Kidney (tissue), 22 donors: ENCODE measurements at places on chromosomes 6 and 20. TPM values are rescaled to one million over a fixed set of nuclear protein-coding genes. Genes with fewer than 3 reads are reported as not detected.

GRCh38 chr6:35905841-35906498 is 14.9 kb downstream of the SRPK1 start:
- DNase-seq: no peak

GRCh38 chr20:44759595-44759994 is 13.9 kb downstream of the KCNK15 start:
- DNase-seq: no peak

GRCh38 chr20:14879839-14880238 is 542.4 kb upstream of the FLRT3 start:
- no peak for DNase-seq

DNA sequence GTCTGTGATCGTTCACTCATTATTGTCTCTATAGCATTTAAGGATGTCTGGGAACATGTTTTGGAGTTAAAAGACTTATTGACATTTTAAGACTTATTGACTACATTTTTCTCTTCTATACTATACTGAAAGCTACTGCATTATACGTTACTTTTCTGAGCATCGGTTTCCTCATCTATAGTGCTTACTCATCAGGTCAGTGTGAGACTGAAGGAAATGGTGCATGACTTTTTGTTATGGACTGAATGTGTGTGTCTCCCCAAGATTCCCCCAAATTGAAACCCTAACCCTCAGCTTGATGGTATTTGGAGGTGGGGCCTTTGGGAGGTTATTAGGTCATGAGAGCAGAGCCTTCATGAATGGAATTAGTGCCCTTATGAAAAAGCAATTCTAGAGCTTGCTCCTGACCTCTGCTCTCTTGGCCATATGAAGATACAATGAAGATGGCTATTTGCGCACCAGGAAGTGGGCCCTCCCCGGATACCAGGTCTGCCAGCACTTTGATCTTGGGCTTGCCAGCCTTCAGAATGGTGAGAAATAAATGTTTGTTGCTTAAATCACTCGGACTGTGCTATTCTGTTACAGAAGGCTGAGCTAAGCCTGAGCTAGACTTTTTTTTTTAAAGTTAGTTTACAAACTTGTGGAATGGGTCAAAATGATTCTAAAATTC is 243.7 kb upstream of the RREB1 start:
- no peak for DNase-seq

DNA sequence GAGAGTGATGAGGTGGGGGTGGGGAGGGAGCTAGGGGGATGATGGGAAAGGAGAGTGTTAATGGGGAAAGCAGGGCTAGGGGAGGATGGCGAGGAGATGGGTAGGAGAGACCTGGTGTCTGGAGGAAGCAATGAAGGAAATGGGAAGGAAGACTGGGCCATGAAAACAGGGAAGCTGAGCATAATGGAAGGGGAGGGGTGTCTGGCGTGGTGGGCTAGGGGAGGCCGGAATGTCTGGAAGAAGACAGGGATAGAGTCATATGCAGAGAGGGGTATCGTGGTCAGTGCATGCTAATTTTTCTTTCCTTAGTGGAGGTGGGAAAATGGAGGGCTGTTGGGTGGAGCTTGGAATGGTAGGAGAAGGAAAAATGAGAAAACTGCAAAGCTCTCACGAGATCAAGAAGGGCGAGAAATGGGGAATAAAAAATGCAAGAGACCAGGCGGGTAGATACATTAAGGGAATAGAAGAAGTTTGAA is 423 bp downstream of the KLHDC3 start:
- peak; percentile 50 for DNase-seq

DNA sequence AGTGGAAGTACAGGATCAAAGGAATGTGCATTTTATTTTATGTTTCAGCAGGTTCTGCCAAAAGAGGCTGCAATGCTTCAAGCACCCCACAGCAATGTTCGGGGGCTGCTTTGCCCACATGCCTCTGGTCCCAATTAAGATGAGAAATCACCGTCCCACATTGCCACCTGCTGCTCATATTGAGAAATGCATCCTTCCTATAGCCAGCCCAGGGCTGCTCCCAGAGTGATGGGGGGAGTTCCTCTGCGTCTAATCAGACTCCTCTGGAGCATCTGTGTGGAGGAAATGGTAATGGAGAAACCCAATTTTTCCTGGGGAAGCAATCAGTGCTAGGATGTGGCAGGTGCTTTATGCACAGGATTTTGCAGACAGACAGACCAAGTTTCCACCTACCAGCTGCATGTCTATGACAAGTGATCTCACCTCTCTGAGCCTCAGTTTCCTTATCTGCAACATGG is 33.7 kb downstream of the PTGIS start:
- peak; percentile 78 for DNase-seq

DNA sequence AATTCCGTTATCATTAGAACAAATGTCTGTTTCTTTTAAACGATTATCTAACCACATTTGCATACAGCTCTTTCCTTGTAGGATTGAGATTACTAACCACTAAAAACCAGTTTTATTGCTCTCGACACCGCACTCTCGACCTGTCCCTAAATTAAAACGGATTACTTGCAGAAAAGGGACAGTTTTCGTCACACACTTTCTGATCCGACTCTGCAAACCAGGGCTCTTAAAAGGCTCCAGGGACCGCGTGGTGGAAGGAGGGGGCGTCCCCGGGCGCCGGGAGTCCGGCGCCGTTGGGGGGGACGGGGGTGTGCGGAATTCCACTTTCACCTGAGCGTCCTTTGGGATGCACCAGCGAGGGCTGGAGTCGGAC is 731 bp downstream of the MAK start:
- no peak for DNase-seq

DNA sequence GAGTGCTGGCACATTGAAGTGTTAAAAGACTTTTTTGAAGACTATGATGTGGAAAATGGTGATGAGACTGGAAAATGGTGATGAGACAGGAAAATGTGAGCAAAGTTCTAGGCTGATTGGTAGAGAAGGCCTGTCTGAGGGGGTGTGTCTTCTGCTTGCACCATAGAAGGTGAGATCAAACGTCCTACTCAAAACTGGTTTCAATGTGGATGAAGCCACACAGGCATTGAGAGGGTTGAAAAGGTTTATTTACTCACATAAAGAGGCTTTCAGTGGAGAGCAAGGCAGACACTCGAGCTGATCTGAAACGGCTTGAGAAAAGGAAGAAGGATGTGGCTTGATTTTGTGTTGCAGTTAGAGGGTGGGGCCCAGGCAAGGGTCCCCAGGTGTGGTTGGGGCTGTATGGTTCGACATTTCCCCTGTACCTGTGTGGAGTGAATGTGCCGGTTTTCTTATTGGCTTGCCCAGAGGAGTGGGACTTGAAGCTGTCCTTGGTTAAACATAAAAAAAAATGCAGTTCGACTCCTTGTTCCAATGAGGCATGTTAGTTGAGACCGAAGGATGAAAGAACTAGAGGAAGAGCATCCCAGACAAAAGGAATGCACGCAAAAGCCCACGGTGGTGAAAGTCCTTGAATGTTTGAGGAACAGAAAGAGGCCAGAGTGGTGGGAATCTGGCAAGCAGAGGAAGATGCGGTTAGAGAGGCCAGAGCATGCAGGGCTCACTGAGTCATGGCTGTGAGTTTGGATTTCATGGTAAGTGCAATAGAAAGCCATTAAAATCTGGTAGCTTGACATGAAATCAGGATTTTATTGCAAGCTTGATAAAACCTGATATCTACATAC is 172.3 kb downstream of the EPM2A start:
- DNase-seq: no peak

DNA sequence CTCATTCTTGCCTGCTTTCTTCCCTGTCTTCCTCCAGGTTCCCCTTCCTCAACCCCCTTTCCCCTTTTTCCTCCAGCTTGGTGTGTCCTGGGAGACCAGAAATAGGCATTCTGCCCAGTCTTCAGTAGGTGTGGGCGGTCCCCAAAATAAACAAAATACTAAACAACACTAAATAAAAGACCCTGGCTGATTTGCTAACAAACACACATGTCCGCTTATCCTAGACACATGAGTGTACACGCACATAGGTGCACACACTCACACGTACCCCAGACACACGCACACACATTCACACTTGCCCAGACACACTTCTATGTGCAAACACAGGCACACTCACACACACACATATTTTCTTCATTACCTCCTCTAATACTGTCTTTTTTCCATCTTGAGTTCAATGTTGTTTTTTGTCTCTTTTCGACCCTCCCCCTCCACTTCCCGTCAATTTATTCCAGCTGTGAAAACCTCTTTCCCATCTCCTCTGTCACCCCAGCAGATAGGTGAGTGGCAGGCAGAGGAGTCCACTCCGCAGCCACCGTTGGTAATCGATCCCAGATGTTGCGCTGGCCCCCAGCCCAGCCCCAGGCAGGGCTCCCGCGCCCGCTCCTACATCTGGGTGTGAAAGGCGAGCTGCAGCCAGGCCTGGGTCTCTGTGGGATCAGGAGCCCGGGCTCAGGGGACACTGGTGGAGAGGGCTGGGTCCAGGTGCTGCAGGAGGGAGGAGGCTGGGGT is 56.9 kb upstream of the FOXP4 start:
- peak; percentile 49 for DNase-seq

GRCh38 chr6:68958327-68958726 is 323.2 kb downstream of the ADGRB3 start:
- DNase-seq: no peak

DNA sequence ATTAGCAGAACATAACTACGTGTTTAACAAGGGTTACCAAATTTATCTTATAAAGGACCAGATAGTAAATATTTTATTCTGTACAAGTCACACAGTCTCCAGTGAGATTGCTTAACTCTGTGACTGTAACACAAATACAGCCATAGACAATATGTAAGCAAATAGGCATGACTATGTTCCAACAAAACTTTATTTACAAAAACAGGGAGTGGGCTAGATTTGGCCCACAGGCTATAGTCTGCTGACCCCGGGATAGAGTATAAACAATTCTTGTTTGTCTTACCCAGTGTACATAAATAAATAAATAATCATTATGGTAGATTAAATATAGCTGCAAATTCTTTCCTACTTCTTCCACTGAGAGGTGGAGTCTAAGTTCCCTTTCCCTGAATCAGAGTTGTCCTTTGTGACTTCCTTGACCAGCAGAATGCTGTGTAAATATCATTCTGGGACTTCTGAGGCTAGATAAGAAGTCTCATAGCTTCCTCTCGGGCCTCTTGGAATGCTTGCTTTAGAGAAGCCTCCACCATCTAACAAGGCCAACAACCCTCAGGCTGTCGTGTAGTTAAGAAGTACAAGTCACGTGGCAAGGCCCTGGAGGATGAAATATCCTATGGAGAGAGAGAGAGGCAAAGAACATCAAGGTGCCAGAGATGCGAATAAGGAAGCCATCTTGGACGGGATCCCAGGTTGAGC is 59.1 kb upstream of the TMEM244 start:
- no peak for DNase-seq

NKAIN4 gene
- 29.7 TPM for total RNA-seq

ECT2L gene
- 0.13 TPM for total RNA-seq

NNAT gene
- 0.25 TPM for total RNA-seq

AGER gene
- total RNA-seq: 13.0 TPM
